Urinary bladder (tissue), 4 donors: ENCODE measurements at places on chromosomes 16 and 17.

DNA sequence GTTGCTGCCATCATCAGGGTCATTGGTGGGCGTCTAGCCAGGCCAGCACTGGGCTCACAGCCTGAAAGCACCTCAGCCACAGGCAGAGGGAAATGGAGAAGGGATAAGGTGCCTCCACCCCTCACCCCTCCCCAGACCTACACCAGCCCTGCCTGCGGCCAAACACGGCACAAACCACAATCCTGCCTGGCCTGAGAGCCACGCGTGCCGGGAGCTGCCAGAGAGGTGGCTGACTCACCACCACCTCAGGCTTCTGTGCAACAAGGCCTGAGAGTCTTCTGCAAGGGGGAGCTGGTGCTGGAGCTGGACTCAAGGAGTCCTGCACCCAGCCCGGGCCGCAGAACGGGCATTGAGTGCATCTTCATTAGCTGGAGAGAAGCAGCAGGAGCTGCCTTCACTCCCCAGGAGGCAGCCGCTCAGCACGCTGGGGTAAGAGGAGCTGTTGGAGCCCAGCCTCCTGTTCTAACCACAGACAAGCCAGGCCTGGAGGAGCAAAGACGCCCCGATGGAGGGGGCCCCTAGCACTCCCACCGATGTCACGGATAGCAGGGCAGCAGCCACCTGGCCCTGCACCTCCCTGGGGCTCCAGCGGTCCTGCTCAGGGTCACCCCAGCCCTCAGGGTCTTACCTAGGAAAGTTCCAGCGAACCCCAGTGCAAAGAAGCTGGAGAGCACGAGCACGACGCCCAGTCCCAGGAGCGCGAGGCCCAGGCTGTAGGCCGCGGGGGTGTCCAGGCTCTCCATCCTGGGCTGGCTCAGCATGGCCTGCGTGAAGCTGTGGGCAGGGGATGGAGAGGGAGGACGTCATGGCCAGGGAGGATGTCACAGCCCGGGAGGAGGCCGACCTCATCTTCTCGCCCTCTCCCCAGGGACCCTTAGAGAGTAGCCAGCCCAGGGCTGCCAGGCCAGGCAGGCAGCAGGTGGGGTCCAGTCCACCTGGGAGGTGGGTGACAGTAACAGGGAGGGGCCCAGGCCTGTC lies 16.0 kb upstream of the RASD1 start:
- DNase-seq = no peak

- DNase-seq = no peak
These were observed 5.5 kb upstream of the SRL start for GRCh38 chr16:4247460-4247784.

DNA sequence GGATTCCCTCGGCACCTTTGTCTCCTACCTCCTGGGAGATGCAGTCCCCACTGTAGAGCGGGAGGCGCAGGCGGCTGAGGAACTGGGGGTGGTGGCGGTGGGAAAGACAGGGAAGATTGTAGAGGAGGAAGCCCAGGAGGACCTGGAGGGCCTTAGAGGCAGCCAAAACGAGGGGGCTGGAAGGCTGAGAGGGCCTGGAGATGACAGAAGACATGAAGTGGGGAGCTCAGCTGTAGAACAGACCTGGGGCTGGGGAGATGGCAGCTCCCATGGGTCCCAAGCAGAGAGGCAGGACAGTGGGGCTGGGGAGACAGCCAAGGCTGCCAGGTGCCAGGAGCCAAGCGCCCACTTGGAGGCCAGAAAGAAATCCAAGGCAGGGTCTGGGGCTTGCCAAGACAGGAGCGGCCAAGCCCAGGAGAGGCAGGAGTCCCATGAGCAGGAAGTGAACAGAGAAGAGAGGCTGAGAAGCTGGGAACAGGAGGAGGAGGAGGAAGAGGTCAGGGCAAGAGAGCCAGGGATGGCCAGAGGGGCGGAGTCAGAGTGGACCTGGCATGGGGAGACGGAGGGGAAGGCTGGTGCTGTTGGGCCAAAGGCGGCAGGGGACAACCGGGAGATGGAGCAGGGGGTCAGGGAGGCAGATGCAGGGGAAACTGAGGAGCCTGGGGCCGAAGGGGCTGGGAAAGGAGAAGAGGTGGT lies 803 bp downstream of the APOBR start:
- DNase-seq = no peak

- no peak for DNase-seq
These were observed 84.9 kb downstream of the CACNG1 start for GRCh38 chr17:67129283-67129682.

DNA sequence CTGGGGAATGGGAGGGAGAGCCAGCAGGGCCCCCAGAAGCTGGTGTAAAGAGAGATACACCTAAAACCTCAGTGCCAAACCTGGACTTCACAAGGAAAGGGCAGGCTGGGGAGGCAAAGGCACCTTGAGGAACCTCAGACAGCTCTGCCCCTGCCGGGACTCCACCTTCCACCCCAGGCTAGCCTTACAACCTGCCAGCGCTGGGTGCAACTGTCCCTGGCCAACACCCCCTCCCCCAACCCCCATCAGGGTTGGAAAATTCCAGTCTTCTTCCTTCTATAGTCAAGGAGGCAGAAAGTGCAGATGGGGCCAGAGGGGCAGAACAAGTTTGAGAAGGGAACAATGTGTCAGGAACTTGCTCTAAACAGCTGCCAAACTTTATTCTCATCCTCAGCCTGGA lies 2.2 kb downstream of the YBX2 start:
- DNase-seq = no peak

DNA sequence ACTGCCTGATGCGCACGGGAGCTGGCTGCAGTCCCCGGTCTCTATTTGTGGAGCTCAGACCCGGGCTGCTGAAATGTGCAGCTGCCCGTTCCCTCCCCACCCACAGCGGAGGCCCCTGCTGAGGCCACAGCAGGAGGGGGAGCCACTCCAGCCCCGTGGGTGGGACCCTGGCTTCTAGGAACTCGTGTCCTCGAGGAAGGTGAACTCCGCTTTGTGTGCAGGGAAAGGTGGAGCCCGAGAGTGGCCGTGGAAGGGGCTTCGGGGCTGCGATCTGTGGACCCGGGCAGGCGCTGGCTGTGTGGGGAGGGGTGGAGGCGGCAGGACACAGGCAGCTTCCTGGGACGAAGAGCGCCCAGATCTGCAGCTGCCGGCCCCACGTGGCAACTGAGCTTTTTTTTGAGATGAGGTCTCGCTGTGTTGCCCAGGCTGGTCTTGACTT lies 2.9 kb downstream of the CCDC154 start:
- no peak for DNase-seq

DNA sequence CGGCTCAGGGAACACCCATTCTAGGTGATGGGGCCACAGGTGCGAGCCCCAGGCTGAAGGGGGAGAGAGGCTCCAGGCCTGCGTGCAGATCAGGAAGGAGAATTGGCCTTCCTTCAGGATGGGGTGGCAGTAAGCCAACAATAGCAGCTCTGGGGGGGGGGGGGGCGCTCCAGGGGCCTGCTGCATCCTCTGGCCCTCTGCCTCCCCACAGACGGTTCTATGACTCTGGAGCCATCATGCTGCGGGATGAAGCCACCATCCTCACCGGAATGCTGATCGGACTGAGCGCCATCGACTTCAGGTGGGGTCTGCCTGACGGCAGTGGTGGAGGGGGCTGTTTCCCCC lies 6.1 kb downstream of the RUNDC3A start:
- DNase-seq = no peak

- DNase-seq = no peak
These were observed 7.2 kb upstream of the SLC52A1 start for GRCh38 chr17:5042157-5043022.

GRCh38 chr17:68318103-68318991 lies 27.1 kb downstream of the ARSG start:
- no peak for DNase-seq

DNA sequence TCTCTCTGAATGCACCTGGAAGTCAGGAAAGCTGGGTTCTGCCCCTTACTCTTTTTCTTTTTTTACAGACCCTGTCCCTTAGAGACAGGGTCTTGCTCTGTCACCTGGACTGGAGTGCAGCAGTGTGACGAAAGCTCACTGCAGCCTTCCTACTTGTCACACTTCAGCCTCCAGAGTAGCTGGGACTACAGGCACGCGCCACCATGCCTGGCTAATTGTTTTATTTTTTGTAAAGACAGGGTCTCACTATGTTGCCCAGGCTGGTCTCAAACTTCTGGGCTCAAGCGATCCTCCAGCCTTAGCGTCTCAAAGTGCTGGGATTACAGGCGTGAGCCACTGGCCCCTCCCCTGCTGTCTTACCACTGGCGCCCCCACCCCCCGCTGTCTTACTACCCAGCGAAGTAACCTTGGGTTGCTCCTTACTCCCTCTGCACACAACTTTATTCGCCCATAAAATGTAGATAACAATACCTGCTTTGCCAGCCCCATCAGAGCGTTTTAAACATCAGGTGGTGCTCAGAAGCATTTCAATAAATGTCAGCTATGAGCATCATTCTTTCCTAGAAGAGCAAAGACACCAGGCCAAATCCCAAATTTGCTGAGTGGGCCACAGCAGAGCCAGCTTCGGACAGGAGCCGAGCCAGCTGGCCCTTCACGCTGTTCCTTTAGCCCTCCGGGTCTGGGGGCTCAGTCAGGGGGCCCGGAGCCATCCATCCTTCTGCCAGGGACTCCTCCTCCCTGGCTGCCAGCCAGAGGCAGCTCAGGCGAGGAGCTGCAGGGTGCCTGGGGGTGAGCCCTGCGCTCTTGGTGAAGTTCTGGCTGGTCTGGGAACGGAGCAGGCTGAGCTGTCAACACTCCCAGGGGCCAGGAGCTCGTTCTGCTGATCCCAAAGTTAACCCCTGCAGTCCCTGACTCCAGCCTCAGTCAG lies 24.4 kb downstream of the SRL start:
- DNase-seq = peak; percentile 73

- DNase-seq = no peak
These were observed 288.2 kb upstream of the SALL1 start for GRCh38 chr16:51439271-51439670.

- DNase-seq = no peak
These were observed 69.7 kb downstream of the ZFHX3 start for GRCh38 chr16:72978212-72978611.

DNA sequence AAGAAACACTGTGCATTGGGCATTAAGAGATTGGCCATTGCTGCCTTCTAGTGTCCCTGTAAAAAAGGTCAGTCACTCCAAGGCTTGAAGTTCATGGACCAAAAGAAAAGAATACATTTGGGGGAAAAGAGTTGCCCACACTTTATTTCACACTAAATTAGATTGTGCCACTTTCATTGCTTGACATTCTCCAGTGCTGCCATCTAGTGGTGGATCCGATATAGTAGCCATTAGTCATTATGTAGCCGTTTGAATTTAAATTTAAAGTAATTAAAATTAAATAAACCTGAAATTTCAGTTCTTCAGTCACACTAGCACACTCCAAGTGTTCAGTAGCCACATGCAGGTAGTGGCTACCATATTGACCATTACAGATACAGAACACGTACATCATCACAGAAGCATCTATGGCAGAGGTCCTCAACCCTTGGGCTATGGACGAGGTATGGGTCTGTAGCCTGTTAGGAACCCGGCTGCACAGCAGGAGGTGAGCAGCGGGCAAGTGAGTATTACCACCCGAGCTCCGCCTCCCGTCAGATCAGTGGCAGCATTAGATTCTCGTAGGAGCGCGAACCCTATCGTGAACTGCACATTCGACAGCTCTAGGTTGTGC lies 21.9 kb upstream of the CDH5 start:
- DNase-seq = no peak

DNA sequence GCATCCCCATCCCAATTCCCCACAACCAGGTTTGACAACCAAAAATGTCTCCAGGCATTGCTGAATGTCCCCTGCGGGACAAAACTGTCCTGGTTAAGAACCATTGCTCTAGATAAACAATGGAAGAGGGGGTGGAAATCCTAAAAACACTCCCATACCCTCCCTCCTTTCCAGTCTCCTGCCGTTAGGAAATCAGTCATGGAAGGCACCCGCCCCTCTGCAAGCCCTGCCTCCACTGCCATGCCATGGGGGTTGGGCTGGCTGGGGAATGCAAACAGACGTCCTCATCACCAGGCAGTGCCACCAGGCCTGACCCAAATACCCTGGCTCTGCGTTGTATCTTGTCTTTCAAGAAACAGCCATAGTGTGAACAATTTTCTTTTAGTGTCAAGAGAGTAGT lies 57.5 kb downstream of the CYTH1 start:
- DNase-seq = no peak

- DNase-seq = no peak
These were observed 868.8 kb downstream of the CDH11 start for GRCh38 chr16:64253096-64253495.

- no peak for DNase-seq
These were observed 31.0 kb downstream of the SCNN1B start for GRCh38 chr16:23333034-23333579.

- DNase-seq = no peak
These were observed 41.6 kb upstream of the TNRC6C start for GRCh38 chr17:77916703-77917481.

DNA sequence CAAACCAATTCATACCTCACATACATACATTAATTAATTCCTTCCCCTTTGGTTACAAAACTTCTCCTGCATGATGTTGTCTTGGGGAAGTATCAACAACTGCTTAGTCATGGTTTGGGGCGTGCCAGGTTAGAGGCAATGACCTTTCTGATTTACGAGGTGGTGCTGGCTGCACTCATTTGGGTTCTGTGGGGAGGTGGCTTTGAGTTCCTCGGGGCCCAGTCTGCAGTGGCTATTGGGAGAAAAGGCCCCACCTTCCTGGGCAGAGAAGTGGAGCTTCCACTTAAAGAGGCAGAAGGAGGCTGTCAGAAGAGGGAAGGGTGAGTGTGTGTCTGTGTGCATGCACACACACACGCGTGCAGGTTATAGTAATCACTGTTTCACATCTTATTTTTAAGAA lies 10.2 kb upstream of the ETV4 start:
- DNase-seq = no peak

DNA sequence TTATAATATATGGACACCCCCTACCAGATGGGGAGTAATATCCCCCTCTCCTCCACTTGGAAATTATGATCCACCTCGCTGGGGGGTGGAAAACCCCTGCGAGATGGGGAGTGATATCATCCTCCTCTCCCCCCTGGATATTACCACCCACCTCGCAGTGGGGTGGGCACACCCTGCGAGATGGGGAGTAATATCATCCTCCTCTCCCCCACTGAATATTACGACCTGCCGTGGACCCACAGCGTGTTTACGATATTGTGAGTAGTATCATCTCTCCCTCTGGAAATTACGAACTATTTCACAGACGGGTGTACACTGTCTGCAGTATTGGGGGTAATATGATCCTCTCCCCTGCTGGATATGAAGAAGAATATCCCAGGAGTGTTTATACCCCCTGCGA lies 228.3 kb upstream of the WSCD1 start:
- no peak for DNase-seq

DNA sequence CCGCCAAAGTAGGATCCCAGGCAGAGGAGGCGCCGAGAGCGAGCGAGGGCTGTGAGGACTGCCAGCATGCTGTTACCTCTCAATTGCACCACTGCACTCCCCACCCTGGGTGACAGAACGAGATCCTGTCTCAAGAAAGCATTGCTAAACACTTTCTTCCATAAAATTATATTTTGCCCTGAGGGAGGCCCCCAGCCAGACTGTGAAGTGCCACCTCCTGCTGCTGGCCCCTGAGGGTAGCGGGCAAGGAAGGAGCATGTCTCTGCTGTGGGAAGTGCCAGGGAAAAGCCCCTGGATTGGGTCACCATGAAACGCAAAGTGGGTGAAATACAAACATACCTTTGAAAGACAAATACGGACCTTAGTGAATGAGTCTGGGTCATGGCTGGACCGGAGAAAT lies 78.0 kb upstream of the AMZ2 start:
- no peak for DNase-seq

- DNase-seq = no peak
These were observed 59.7 kb upstream of the TNRC6C start for GRCh38 chr17:77898521-77899434.

- no peak for DNase-seq
These were observed 14.4 kb upstream of the DOK4 start for GRCh38 chr16:57500578-57501111.
